Pulmonary artery endothelial cell (primary cell): ENCODE measurements at places on chromosomes 7 and 10. TPM values are rescaled to one million over a fixed set of nuclear protein-coding genes. Genes with fewer than 3 reads are reported as not detected.

Gene ZNF488
- not detected in 2 replicates for total RNA-seq

DNA sequence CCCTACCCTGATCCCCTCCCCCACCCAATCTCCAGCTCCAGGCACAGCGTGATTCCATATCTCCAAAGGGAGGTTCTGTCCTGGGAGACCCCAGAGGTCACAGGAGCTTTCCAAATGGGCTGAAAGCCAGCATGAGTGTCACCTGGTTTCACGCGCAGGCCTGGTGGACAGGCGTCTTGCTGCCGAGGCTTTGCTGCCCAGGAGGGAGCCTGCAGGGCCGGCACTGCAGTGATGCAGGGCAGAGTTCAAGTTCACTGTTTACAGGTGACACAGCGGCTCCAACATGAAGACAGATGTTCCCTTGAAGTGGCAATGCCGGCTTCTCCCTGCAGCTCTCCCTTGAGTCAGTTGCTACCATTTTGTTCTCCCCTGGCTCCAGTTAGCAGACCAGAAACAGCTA, 104.3 kb downstream of the TCERG1L start:
- no peak for DNase-seq

DNA sequence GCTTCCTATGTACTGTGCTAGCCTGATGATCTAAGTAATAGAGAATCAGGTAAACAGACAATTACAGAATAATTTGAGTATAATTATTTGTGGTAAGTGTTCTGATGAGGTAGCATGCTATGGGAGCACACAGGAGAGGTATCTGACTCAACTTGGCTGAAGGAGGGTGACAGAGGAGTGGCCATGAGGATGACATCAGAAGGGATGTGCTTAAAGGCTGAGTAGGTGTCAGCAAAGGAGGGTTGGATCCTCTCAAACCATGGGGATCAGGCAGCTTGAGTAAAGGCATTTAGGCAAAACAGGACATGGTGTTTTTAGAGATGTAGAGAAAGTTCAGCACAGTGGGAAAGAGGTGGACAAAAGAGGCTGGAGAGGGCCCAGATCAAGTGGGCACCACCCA, 29.0 kb downstream of the KLHDC10 start:
- no peak for DNase-seq

GRCh38 chr7:67429735-67430134, 433.1 kb downstream of the TYW1 start:
- DNase-seq: no peak

DNA sequence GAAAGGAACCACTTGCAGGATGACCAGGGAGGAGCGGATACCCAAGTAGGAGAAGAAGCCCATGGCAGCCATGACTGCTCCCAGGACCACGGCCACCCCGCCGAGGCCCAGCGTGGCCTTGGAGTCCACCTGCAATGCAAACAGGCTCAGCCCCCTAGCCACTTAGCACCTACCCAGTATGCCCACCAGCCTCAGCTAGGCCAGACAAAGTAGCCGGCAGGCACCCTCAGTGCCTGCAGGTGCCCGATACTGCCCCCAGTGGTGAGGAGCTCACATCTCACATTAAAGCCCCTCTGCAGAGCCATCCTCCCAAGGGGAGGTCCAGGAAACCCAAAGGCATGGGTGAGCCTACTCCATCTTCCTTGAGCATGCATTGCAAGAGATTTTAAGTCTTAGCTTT, 6.6 kb downstream of the NPC1L1 start:
- no peak for DNase-seq

Gene ZNF25
- 6.5 and 7.4 TPM in 2 replicates for total RNA-seq

Gene SPDYE5
- not detected in 2 replicates for total RNA-seq

Gene PHYH
- total RNA-seq: 7.8 and 8.6 TPM in 2 replicates

Gene NUPR2
- not detected in 2 replicates for total RNA-seq

- no peak for DNase-seq
Measured at GRCh38 chr10:59905731-59906416, 482 bp downstream of the CCDC6 start.

Gene DPYSL4
- 10.5 and 14.1 TPM in 2 replicates for total RNA-seq

DNA sequence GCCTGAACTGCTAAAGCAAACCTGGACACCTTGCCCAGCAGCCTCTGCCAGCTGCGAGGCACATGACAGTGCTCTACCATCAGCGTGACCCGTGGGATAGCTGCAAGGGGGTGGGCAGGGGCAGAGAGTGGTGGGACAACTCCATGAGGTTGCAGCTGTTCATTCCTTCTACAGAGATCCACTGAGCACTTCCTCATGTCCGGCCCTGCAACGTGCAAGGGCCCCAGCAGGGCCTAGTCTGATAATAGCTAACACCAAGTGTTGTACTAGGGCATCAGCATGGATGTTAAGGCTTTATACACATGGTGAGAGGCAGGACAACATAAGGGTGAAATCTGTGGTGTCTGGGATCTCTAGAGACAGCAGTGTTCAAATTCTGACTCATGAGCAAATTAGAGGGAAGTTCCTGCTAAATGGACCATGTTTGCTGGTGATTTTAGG, 14.3 kb downstream of the NOD1 start:
- no peak for DNase-seq

DNA sequence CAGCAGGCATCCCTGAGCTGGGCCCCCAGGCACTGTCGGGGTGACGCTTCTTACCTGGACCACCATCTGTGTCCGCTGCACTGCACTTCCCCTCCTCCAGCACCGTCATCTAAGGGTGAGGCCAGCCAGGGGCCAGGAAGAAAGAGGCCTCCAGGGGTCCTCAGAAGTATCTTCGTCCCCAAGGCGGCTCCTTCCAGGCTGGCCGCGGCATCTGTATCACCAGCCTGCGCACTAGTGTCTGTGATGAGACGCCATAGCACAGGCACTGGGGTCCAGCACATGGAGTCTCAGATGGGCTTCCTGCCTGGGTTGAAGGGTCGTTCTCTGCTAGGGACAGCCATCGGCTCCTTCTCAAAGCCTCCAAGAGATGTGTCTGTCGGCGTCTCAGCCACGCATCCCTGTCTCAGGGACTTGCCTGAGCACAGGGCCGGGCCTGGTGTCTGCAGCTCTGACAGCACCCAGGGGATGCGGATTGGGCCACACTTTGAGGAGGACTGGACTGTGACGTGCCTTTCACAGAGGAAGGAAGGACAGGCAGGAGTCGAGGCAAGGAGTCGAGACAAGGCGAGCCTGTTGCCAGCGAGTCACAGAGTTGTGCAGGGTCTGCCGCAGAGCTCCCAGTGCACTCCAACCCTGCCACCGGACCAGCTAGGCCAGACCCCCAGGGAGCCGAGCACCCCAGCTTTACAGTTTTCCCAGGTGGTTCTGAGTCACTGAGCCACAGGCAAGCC, 101.5 kb upstream of the DIP2C start:
- no peak for DNase-seq

- no peak for DNase-seq
Measured at GRCh38 chr7:104113788-104114187, 94.0 kb downstream of the ORC5 start.

Gene IQUB
- total RNA-seq: 0.32 and 0.33 TPM in 2 replicates

DNA sequence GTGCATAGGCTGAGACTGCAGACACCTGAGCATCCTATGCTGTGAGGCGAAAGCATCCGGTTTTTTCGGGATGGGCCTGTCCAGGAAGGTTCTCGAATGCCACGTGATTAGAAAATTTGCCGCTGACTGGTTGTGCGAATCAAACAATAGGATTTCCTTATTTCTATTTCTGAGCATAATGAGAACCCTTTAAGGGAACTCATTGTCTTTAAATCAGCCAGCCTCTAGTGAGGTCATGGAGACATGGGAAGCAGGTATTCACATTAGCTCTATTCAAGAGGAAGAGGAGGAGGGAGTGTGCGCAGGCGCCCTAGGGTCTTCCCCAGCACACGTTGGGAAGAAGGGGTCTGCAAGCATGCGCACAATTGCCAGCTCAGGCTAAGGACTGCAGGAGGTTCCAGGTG, 5.6 kb downstream of the GIMAP1 start:
- DNase-seq: no peak

Gene RBP4
- not detected in 2 replicates for total RNA-seq

GRCh38 chr7:7221599-7222038, 39.3 kb downstream of the C1GALT1 start:
- DNase-seq: peak; percentile 19

GRCh38 chr7:47327698-47328391, 254.1 kb downstream of the TNS3 start:
- no peak for DNase-seq

Gene NKX6-2
- total RNA-seq: not detected in 2 replicates

Gene CDH23
- total RNA-seq: under 0.01 and 0.07 TPM in 2 replicates

GRCh38 chr7:83976302-83976701, 218.3 kb downstream of the SEMA3A start:
- DNase-seq: no peak

Gene TLX1
- 0.60 and 1.8 TPM in 2 replicates for total RNA-seq

DNA sequence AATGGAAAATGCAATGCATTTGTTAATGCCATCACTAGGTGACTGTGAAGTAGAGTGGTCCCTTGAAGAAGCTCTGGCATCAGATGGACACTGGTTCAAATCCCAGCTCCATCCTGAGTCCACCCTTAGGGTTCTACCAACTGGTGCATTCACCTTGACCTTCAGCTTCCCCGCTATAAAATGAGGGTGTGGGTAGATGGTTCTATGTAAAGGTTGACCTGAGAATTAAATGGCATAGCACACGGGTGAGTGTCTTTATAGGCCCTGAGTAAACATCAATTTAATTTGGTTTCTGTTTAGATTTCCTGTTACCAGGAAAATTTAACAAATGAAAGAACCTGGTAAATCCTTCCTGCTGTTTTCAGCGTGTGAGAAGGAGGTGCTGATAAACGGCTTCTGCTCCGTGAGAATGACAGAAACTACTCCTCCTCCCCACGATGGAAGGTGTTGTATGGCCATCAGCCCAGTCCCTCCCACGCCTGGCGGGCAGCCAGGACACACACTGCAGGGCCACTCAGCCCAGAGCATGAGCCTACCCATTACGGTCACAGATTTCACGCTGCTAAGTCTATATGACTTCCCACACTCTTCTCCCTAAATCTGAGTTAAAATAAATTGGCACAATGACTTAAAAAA, 210.1 kb downstream of the TNS3 start:
- peak; percentile 13 for DNase-seq

- DNase-seq: no peak
Measured at GRCh38 chr10:114962441-114962840, 24.4 kb downstream of the TRUB1 start.

Gene CPED1
- 1.5 and 1.7 TPM in 2 replicates for total RNA-seq

- DNase-seq: peak; percentile 30
Measured at GRCh38 chr10:5449823-5450222, 37.5 kb downstream of the NET1 start.

DNA sequence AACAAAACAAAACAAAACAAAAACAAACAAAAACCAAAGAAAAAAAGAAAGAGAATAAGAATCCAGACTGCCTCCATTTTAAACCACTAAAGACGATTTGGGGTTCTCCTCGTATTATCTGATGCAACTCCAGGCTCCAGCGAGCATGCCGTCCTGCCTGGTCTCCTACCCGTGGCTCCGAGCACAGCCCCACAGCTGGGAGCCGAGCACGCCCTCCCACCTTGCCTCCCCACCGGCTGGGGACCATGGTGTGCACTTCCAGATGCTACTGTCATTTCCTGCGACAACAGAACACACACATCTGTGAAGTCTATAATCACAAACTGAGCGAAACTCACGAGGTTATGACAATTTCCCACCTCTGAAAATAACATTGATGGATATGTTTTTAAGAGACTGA, 113.1 kb downstream of the ADARB2 start:
- no peak for DNase-seq

DNA sequence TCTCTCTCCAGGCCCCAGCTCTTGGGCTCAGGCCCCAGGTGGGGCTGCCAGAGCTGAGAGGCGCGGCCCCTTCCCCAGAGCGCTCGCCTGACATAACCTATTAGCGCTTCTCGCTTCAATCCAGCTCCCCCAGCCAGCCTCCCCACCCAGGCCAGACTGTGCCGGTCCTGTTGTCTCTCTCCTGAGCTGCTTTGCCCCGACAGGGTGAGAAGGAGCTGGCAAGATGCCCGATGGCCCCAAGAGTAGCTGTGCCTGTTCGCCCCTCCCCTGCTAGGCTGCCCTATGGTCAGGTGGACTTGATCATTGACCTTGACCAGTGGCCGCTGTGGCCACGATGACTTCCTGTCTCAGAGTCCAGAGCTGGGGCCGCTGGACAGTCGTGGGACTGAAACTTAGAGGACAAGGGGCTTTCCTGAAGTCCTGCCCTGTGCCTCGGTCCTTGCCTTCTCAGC, 9.1 kb downstream of the TMEM270 start:
- DNase-seq: no peak

DNA sequence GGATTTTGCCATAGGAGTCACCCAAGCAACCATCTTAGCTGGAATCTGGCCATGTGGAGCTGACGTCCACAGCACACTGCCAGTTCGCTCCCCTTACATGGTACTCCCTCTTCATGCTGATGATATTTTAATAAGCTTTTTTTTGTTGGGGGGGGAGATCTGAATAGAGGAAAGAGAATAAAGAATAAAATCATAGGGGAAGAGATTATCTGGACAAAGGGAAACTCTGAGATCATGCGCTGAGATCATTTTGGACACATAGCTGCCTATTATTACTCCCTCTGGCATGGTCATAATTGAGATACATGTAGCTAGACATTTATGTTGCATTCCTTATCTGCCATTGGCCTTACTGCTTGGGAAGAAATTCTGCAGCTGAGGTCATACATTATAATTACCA, 282.7 kb downstream of the HTR7 start:
- DNase-seq: no peak

Gene ZDHHC4
- total RNA-seq: 40.5 and 53.7 TPM in 2 replicates

Gene WNT2
- total RNA-seq: not detected in 2 replicates

GRCh38 chr10:78768041-78768835, 300.5 kb upstream of the ZMIZ1 start:
- no peak for DNase-seq

Gene RNF32
- 0.14 and 0.33 TPM in 2 replicates for total RNA-seq

DNA sequence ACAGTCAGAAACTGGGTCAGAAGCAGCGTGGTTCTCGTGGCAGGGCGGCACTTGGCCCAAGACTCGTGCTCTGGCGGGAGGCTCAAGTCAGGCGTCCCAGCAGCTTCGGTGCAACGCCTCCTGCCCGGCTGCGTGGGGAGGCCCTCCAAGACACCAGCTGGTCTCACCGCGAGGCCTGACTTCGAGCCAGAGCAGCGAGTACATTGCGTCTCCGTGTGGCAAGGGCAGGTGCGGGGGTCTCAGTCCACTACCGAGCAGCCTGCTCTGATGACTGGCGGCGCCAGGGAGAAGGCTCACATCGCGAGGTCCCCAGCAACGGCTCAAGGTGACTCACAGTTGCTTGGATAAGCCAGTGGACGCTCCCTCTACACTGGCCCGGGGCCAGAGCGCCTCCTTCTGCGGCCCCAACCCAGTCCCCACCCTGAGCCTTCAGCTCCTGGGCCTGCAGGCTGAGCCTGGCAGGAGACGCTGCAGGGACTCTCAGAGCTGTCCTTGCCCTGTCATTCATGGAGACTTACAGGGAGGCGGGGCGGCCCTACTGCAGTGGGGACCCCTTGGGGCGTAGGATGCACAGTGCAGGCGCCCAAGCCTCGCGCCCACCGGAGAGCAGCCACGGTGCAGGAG, 41.9 kb upstream of the PRKAR1B start:
- no peak for DNase-seq

GRCh38 chr10:13882119-13882711, 295.4 kb downstream of the PRPF18 start:
- peak; percentile 96 for DNase-seq

Gene ANKMY2
- total RNA-seq: 9.9 and 15.8 TPM in 2 replicates

DNA sequence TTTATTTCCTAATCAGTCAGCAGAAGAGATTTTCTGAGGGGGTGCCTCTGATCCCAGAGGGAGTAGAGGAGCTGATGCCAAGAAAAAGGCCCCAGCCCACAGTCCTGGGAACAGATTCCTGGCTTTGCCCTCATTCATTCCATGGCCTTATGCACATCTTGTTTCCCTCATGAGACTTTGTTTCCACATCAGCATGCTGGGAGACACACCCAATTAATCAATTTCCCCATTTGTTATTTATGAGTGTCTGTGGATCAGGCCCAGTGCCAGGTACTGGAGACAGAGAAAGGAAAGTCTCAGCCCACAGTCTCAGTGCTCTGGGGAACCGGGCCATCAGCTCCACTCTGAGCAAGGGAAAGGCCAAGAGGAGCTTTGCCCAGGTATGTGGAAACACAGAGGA, 496.2 kb upstream of the ZMIZ1 start:
- no peak for DNase-seq
